ENCODE measurements at places on chromosomes 4 and X. TPM values are rescaled to one million over a fixed set of nuclear protein-coding genes. Genes with fewer than 3 reads are reported as not detected.

The TNIP3 gene
- total RNA-seq, result 0.74 TPM

DNA sequence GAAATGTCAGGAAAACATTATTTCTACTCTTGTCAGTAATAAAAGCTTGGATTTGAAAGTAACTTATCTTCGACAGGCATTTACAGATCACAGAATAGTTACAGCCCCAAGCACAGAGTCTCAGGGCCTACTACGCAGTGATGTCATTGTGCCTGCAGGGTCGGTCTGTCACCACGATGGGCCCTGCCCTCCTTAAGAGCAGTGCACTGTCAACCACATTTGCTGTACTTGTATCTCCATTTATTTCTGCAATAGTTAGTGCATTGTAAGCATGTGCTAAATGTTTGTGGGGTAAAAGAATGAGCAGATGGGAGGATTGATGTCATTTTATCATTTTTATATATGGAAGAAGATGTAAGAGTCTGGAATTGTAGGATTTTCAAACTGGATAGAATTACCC lies 13.6 kb upstream of the CCKAR start:
- H3K36me3 ChIP-seq, result no peaks in the 10 kb centered on the region
- H3K4me1 ChIP-seq, result no peaks in the 10 kb centered on the region
- H3K4me3 ChIP-seq, result no peak overlapping the region
- DNase-seq, result no peak

- H3K27ac ChIP-seq, result no peak overlapping the region
- H3K36me3 ChIP-seq, result no peaks in the 10 kb centered on the region
- no peaks in the 10 kb centered on the region for H3K27me3 ChIP-seq
- no peak for DNase-seq
- H3K4me3 ChIP-seq, result no peak overlapping the region
Observed at GRCh38 chr4:128357286-128357685, 69.7 kb upstream of the PGRMC2 start.

DNA sequence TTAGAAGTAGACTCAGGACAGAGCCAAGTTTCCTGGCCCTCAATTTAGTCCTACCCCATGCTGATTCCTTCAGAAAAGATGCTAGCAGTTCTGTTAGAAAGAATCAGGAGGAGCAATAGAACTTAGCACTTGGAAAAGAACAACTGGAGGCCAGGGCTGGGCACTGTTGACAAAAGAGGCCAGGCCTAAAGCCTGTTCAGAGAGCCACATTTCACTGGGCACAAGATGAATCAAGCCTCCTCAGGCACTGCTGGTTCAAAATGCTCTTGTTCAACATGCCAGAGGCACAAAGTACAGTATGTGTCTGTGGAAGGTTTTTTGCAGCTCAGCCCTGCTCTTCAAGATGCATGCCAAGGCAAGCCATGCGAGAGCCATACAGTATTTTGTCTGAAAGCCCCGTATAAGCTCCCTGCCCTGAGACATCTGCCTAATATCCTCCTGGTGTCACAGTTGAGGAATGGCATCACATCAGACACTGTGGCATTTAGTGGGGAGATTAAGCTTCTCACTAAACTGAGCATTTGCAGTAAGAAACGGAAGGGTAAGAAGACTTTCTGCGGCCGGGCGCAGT lies 53.7 kb downstream of the RASL11B start:
- H3K4me3 ChIP-seq, result no peak overlapping the region
- peaks cover 5% of the 10 kb centered on the region for H3K4me1 ChIP-seq
- no peaks in the 10 kb centered on the region for H3K27me3 ChIP-seq
- H3K36me3 ChIP-seq, result no peaks in the 10 kb centered on the region

- no peaks in the 10 kb centered on the region for H3K27me3 ChIP-seq
- H3K27ac ChIP-seq, result no peak overlapping the region
- DNase-seq, result no peak
- H3K4me1 ChIP-seq, result no peaks in the 10 kb centered on the region
- peaks cover 12% of the 10 kb centered on the region for H3K36me3 ChIP-seq
Observed at GRCh38 chr4:122300776-122301175, 78.0 kb upstream of the ADAD1 start.

The ALB gene
- not detected for total RNA-seq

DNA sequence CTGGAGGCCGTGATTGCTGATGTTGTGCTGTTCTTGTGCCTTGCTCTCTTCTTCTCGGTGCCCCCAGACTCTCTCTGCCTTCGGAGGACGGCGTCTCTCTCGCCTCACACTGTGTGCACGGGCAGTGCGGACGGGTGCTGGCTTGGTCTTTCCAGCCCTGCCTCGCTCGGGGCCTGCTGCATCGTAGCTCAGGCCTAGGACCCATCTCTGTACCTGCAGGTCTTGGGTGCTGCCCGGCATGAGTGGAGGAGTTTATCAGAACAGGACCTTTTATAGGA lies 18.2 kb downstream of the RGS12 start:
- H3K36me3 ChIP-seq, result no peaks in the 10 kb centered on the region
- no peak for DNase-seq
- H3K27ac ChIP-seq, result no peak overlapping the region
- peaks cover 1% of the 10 kb centered on the region for H3K4me1 ChIP-seq

GRCh38 chr4:80094191-80094590 lies 21.2 kb upstream of the ANTXR2 start:
- peaks cover 7% of the 10 kb centered on the region for H3K27me3 ChIP-seq
- peaks cover 14% of the 10 kb centered on the region for H3K4me1 ChIP-seq
- H3K4me3 ChIP-seq, result no peak overlapping the region
- H3K27ac ChIP-seq, result no peak overlapping the region
- no peaks in the 10 kb centered on the region for H3K36me3 ChIP-seq
- no peak for DNase-seq

All from activated CD4-positive, alpha-beta T cell treated with anti-CD3 and anti-CD28 coated beads, Interleukin-2, amount 10 ng/mL, durations not matched to agents 7 days and 5 days (primary cell).